ENCODE measurements at places on chromosomes 2 and 18.
A peak's percentile ranks its signal among the peaks of the same experiment; 100 is the strongest.

GRCh38 chr2:37271376-37272067 is 40.1 kb downstream of the NDUFAF7 start:
- no peak for DNase-seq

- DNase-seq, result no peak
These were observed 32.6 kb upstream of the B3GNT2 start for GRCh38 chr2:62163106-62163831.

GRCh38 chr2:227608561-227609338 is 5.9 kb downstream of the SCYGR3 start:
- DNase-seq, result peak; percentile 29

- DNase-seq, result no peak
These were observed 80.8 kb downstream of the KIF5C start for GRCh38 chr2:148955798-148956197.

DNA sequence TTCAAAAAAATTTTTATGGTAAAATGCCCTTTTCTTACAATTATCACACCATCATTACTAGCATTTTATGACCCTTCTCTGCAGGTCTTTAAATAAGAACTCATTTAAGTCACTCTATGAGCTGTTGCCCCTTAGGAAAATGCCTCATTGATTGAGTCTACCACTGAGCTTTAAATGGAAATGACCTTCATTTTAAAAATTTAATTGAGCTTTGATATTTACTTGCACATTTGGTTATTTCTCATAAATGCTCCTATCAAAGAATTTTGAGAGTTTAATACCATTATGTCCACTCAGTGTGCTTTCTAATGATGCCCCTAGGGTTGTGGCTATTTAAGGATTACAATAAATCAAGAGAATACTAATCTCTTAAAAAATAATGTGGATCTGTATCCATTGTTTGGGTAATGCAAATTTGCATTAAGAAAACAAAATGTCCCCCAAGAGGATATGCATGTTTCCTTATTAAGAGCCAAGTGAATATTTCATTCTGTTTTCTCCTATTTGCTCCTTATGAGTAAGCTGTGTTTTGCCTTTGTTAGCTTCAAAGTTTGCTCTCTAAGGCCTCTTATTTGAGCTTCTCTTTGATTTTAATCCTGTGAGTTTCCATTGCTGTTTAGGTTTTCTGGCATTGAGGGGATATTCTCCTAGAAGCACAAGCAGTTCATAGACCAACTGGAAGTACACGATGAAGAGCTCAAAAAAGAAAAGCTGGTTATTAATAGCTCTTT is 69.8 kb downstream of the CERS6 start:
- no peak for DNase-seq

- peak; percentile 65 for DNase-seq
These were observed 26.0 kb downstream of the CTAGE1 start for GRCh38 chr18:22391407-22392345.

- no peak for DNase-seq
These were observed 209.2 kb downstream of the ICOS start for GRCh38 chr2:204145791-204146190.

DNA sequence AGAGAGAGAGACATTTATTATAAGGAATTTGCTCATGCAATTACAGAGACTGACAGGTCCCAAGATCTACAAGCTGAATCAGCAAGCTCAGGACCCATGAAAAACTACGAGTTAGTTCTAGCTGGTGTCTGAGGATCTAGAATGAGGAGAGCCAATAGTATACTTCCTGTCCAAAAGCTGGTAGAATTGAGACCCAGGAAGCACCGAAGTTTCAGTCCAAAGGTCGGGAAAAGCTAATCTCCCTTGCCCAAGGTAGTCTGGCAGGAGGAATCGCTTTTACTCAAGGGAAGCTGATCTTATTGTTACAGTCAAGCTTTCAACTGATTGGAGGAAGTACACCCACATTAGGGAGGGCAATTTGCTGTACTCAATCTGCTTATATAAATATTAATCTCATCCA is 389.6 kb downstream of the ADCYAP1 start:
- no peak for DNase-seq

- no peak for DNase-seq
These were observed 424.4 kb upstream of the REG3G start for GRCh38 chr2:78601113-78601512.

GRCh38 chr2:6784291-6784690 is 81.4 kb downstream of the CMPK2 start:
- DNase-seq, result no peak

- DNase-seq, result peak; percentile 38
These were observed 98.2 kb downstream of the GAREM1 start for GRCh38 chr18:32372381-32373061.

- DNase-seq, result no peak
These were observed 132.4 kb downstream of the ZNF516 start for GRCh38 chr18:76362676-76363075.

- DNase-seq, result no peak
These were observed 103.2 kb upstream of the MMADHC start for GRCh38 chr2:149690825-149691224.

- no peak for DNase-seq
These were observed 10.0 kb upstream of the OTX1 start for GRCh38 chr2:63040586-63040985.

- peak; percentile 69 for DNase-seq
These were observed 2.3 kb downstream of the EGR4 start for GRCh38 chr2:73291093-73291460.

GRCh38 chr18:63551769-63552168 is 9.6 kb downstream of the SERPINB12 start:
- no peak for DNase-seq

- DNase-seq, result no peak
These were observed 22.7 kb upstream of the ETAA1 start for GRCh38 chr2:67374481-67374880.

GRCh38 chr2:176122683-176123410 is at the start of gene HOXD9:
Gene HOXD9, plus strand, starts transcription at chr2:176122719. Its CDS starts 50 bp downstream, at chr2:176122769.
- DNase-seq, result no peak

- peak; percentile 86 for DNase-seq
These were observed 854.3 kb upstream of the ACVR2A start for GRCh38 chr2:146990311-146991054.

DNA sequence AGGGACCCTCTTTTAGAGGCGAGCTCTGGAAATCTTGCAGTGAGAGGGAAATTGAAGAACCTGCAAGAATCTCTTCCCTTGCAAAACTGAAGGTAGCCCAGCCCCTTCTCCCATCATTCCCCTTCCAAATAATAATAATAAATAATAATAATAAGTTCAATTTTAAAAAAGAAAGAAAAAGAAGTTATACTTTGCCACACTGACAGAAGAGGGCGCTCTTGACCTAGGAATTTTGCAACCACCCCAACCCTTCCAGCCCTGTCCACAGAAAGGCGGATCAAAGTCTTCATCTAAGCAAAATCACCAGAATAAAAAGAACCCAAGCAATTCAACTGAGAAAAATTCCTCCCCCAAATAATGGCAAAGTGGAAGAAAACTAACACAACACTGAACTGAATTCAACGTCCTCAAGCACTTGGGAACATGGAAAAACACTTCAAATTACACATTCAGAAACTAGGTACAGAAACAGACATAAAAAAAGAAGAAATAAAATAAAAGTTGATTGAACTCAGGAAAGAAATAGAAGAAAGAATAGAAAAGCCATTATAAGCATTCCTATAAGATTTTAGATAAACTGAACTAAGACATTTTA is 98.9 kb upstream of the GLS start:
- no peak for DNase-seq

- DNase-seq, result no peak
These were observed 109.9 kb upstream of the DTNA start for GRCh38 chr18:34600158-34600557.

- no peak for DNase-seq
These were observed 30.3 kb downstream of the SP3 start for GRCh38 chr2:173934895-173935294.

- DNase-seq, result no peak
These were observed 589.1 kb upstream of the SLC8A1 start for GRCh38 chr2:41040782-41041520.

DNA sequence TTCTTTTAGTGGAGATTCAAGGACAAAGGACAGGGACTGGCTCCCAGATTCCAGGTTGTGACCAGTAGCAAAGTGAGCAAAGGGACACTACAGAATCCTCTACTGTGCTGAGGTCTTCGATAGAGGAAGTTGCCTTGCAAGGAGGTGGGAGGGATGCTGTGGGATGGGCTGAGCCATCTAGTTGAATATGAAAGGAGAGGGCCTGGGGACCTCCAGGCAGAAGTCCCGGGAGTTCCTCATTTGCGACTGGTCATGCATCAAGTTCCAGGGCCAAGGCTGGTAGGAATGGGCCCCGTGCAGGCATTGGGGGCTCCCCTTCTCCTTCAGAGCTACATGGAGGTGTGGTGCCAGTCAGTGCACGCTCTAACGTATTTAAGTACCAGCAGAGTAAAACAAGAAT is 12.6 kb upstream of the PROM2 start:
- no peak for DNase-seq

DNA sequence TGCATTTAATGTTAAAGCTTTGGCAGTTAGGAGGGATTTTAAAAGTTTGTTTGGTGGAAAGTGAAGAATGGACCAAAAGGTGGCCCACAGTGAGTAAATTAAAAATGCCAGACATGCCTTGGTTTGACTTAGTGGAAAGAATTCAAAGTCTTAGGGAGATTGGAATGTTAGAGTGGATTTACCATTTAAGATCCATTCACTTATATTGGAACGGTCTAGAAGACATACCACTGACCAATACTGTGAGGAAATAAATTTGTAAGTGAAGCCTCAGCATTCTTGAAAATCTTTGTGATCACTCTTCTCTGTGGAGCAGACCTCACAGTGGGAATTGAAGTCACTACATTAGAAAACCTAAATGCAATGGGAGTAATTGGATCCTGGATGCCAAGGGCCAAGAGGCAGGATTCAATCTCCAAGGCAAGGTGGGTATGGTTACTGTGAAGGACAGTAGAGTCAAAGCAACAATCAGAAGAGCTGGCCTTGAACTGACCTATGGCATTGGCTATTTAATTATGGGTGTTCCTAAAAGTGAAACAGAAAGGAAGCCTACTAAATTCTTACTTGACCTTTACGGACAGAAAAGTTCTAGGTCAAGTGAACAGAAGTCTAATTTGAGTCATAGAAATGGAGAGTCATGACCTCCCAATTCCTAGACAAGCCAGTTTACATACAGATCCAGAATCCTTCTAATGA is 40.2 kb upstream of the VRK2 start:
- no peak for DNase-seq

- no peak for DNase-seq
These were observed 1.3 kb downstream of the STK39 start for GRCh38 chr2:168246072-168246482.

GRCh38 chr2:199772035-199772976 is 78.7 kb downstream of the FTCDNL1 start:
- DNase-seq, result no peak

DNA sequence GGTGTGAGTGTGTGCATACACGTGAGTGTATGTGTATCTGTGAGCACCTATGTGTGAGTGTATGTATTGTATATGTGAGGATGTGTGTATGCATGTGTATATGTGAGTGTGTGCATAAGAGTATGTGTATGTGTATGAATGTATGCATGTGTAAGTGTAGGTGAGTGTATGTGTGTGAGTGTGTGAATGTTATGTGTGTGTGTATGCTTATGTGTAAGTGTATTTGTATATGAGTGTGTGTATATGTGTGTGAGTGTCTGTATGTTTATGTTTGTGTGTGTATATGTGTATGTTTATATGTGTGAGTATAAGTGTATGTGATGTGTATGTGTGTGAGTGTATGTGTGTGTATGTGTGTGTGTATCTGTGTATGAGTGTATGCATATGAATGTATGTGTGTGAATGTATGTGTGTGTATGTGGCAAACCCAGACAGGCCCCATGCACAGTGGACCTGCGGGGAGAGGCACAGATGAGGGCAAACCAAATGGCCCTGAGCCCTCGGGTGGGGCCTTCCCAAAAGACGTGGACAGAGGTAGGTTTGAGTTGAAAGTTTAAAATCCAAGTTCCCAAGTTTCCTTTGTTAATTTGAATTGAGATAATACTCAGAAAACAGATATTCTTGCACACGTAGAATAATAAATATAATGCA is 51.5 kb downstream of the EDAR start:
- no peak for DNase-seq

DNA sequence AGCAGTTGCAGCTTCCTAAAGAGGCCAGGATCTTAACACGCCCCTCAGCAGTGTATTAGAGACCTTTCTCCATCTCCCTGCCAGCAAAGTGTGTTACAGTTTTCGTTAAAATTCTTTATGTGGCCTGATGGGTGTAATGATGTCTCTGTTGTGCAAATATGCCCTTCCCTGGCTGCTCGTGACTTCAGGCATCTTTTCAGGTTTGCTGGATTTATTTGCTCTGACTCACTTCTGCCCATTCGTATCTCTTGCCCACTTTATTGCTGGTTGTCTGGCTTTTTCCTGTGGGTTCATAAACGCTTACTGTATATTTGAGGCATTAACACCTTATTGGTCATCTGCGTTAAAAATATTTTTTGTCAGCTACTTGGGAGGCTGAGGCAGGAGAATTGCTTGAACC is 134.5 kb downstream of the ASB1 start:
- DNase-seq, result no peak
